ENCODE measurements at places on chromosomes 6 and 20.

GRCh38 chr6:2209226-2209809 is 36.1 kb downstream of the GMDS start:
- DNase-seq, result no peak

- no peak for DNase-seq
Measured at GRCh38 chr6:118371955-118372354, 176.1 kb upstream of the PLN start.

DNA sequence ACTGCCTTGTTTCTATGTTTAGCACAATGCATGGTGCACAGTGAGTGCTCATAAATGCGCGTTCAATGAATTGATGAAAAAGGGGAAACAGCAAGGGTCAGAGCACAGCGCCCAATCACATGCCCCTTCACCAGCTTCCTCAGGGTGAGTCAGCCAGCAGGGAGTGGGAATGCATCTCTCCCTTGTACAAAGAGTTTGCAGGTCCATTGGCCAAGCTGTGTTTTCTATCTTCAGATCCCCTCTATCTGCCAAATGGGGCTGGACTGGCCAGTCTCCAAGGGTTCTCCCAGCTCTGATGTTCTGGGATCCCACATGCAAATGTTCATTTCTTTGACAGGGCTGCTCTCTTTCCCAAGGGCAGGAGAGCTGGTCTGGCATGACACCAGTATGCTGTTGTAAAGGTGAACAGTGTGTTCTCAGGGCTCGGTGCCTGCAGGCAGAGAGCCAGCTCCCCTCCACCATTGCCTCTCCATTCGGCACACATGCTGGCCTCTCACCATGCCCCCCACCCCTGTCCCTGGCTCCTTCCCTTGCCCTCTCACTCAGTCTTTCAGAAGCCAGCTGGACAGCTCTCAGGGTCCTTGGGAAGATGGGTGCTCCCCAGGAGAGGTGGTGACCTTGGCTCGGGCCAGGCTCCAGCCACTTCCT is 25.0 kb downstream of the ANGPT4 start:
- no peak for DNase-seq

DNA sequence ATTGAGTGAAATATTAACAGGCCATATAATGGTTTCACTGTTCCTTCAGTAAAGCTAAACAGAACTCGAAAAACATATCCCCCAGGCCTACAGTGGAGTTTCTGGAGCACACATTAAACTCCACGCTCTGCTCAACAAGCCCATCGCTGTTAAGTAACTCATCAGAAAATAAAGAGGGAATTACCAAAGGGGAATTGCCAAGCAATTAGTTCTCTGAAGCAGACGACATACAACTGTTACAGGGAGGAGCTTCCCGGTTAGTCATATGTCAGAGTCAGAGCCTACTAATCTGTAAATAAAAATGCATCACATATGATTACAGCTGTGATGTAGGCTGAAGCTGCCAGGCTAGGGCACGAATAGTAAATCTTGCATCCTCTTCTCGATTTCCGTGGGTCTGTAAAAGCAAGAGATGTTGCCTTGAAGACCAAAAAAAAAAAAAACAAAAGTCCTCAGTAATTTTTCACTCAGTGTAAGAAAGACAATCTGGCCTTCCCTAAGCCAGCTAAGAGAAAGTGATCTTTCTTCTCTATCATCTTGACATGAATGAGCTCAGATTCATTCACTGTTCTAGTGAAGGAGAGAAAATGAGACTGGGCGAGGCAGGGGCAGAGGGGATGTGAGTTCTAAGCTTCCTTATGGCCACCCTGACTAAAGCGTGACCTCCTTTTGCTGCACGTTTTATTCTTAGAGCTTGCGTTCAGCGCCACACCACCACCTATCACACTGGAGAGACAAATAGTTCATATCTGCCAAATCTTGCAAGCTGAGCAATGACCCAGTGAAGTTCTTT is 13.8 kb downstream of the ATXN1 start:
- DNase-seq, result peak; percentile 93

- DNase-seq, result no peak
Measured at GRCh38 chr20:45149062-45149461, 24.8 kb upstream of the WFDC12 start.

GRCh38 chr20:23870461-23870860 is 9.1 kb downstream of the CST5 start:
- DNase-seq, result no peak

DNA sequence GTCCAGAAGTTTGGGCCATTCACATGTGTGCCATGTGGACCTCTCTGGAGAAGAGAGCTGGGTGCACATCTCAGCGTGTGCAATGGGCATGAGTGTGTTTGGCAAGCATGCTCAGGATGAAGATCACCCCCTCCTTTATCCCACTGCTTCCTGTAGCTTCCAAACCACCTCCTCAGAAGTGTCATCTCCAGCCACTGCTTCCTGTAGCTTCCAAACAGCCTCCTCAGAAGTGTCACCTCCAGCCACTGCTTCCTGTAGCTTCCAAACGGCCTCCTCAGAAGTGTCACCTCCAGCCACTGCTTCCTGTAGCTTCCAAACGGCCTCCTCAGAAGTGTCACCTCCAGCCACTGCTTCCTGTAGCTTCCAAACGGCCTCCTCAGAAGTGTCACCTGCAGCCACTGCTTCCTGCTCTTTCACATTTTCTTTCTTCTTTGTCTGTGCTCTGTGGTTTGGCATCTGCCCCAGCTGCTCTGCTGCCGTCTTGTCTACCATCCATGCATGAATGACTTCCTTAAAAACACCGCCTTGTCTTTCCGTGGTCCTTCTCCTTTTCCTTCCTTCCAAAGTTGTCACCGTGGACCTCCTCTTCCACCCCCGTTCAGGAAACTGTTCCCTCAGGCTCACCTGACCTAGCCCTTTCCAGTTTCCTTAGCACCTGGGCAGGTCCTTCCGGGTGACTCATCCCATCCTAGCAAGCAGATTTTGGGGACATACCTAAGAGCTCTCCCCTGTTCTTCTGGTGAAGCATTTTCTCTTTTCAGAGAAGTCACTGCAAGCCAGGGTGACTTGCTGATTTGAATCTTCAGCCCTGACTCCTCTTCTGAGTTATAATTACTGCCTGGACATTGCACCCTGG is 43.5 kb upstream of the TIAM2 start:
- DNase-seq, result no peak

DNA sequence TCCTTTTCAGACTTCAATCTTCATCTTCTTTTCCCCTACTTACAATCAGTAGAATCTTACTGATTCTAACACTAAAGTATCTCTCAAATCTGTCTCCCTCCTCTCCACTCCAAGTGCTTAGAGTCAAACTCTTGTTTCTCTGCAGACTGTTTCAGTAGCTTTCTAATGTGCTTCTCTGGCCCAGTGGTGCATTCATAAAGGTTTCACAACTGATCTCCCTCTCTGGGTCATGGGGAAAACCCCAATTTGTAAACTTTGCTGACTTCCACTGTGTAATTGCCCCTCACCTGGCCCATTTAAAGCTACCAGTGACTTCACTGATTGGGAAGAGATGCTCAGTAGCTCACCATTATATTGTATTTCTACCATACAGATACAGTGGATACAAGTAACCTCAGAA is 183.6 kb downstream of the FAXC start:
- no peak for DNase-seq

DNA sequence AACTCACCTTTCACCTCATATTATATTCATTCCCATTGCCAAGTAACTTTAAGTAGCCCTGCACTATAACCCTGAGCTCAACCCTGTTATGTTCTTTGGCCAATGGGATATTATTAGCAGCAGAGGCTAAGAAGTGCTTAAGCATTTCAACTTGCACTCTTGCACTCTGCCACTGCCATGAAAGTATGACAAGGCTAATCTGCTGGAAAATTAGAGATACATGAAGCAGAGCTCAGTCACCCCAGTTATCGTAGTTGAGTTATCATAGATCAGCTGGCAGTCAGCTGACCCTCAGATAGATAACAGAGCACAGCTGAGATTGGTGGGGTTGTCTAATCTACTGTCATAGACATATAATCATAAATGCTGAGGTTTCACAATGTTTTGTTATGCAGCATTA is 209.4 kb upstream of the RUNX2 start:
- no peak for DNase-seq

- no peak for DNase-seq
Measured at GRCh38 chr6:89079511-89080234, 878 bp upstream of the PNRC1 start.

- no peak for DNase-seq
Measured at GRCh38 chr20:36856691-36857635, 19.0 kb upstream of the TLDC2 start.

- no peak for DNase-seq
Measured at GRCh38 chr6:96522465-96523009, 931 bp downstream of the UFL1 start.

DNA sequence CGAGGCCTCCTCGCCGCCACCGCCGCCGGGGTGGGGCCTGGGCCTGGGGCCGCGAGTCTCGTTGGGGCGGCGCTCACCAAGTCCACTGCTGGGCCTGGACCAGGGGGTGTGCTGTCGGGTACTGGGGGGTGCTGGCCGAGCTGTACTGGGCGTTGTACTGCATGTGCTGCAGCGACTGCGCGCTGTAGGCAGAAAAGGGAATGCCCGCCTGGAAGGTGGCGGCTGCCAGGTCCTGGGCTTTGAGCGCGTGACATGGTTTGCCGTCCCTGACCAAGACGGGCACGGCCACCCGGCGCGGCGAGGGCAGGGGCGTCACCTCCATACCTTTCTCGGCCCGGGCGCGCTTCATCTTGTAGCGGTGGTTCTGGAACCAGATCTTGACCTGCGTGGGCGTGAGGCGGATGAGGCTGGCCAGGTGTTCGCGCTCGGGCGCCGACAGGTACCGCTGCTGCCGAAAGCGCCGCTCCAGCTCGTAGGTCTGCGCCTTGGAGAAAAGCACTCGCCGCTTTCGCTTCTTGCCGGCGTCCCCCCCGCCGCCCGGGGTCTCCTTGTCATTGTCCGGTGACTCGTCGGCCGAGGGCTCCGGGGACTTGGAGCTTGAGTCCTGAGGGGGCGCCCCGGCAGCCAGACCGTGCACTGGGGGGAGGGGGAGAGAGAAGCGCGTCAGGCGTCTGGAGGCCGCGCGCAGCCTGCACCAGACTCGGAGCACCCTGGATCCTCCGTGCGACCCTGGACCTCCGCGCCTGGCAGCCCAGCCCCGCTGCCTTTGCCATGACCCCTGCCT is 1.8 kb downstream of the NKX2-2 start:
- no peak for DNase-seq

DNA sequence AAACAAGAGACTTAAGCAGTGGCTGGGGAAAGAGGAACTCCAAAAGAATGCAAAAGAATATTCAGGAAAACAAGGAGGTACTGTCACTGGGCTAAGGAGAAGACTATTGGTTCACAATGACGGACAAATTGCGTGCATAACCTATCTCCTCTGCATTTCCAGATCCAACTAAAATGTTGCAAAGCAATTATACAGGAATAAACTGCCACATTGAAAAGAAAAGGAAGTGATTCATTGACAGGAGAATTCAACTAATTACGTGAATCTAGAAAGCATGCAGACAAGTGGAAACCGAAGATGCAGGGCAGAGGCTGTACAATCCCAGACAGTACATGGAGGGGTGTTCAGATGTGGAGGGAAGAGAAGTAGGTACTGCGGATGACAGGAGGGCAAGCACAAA is 152.8 kb upstream of the RIPOR2 start:
- DNase-seq, result no peak

DNA sequence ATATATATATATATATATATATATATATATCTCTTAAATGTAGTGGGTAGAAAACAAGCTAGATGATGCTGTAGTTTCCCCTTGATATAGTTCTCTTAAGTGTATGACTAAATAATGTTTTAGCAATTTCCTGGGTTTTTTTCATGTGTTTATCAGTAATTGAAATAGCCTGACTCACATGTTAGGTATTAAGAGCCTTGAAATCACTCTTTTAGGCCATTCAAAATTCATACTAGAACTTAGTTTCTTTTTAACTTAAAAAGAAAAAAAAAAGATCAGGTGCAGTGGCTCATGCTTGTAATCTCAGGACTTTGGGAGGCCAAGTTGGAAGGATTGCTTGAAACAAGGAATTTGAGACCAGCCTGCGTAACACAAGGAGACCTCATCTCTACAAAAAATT is 44.1 kb downstream of the NKX2-4 start:
- no peak for DNase-seq

GRCh38 chr6:147382945-147383554 is 125.4 kb upstream of the SAMD5 start:
- DNase-seq, result no peak

DNA sequence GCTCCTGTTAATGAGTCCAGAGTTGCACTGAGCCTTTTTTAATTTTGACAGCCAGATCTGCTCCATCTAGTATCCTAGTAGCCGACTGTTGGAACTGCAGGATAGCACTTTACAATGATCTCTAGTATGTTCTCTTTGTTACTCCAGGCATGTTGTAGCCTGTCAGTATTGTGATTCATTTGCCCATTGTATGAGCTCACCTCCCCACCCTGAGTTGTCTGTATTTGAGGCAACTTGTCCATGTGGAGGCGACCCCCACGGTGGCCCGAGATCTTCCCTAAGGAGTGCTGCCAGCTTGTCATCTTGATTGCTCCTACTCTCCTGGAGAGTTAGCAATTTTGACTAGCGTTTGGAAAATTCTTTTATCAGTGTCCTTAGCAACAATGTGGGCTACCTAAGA is 67.2 kb downstream of the DHX35 start:
- DNase-seq, result no peak

GRCh38 chr6:166989427-166990032 is 9.7 kb upstream of the CEP43 start:
- no peak for DNase-seq
